ENCODE measurements at places on chromosomes 2 and 18. TPM values are rescaled to one million over a fixed set of nuclear protein-coding genes. Genes with fewer than 3 reads are reported as not detected.

The FECH gene
- 31.2 TPM for total RNA-seq

The ITPRID2 gene
- 111 TPM for total RNA-seq

The GALNT13 gene
- total RNA-seq = 0.78 TPM

The C2orf81 gene
- total RNA-seq = 2.1 TPM

The XDH gene
- total RNA-seq = 0.52 TPM

The MAP2 gene
- total RNA-seq = 4.6 TPM

The MRPL44 gene
- 34.4 TPM for total RNA-seq

The BUB1 gene
- 31.0 TPM for total RNA-seq

The SIX3 gene
- total RNA-seq = not detected

The RAB27B gene
- 7.5 TPM for total RNA-seq

The ATP6V1C2 gene
- total RNA-seq = not detected

The SPP2 gene
- total RNA-seq = not detected

The VAMP5 gene
- 63.6 TPM for total RNA-seq

Data from epithelial cell of alveolus of lung (primary cell).